ENCODE measurements at places on chromosomes 4 and X.
A peak's percentile ranks its signal among the peaks of the same experiment; 100 is the strongest.

DNA sequence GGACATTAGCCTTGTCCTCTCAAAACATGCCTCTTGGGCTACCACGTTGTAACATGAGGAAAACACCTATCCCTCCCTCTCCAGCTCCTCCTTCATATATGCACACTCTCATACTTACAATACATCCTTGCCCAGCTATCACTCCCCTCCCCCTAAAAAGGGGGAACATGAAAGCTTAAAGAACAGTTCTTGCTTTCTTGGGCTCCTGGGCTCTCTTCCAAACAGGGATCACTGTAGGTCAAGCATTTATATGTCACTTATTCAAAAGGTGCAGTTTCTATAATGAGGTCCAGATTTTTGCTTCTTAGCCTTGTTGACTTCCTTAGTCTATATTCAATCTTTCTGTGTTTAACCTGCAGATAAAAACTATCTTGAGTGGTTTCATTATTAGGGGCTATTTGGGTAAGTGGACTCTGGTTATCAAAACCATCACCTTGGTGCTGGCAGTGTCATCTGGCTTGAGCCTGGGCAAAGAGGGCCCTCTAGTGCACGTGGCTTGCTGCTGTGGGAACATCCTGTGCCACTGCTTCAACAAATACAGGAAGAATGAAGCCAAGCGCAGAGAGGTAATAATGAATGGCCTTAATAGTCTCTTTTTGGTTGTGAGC is 119.4 kb downstream of the AKAP4 start:
- DNase-seq, result no peak

- no peak for DNase-seq
Observed at GRCh38 chrX:150062292-150063137, 124.2 kb upstream of the EOLA2 start.

GRCh38 chrX:3771766-3772165 is 58.3 kb upstream of the PRKX start:
- no peak for DNase-seq

DNA sequence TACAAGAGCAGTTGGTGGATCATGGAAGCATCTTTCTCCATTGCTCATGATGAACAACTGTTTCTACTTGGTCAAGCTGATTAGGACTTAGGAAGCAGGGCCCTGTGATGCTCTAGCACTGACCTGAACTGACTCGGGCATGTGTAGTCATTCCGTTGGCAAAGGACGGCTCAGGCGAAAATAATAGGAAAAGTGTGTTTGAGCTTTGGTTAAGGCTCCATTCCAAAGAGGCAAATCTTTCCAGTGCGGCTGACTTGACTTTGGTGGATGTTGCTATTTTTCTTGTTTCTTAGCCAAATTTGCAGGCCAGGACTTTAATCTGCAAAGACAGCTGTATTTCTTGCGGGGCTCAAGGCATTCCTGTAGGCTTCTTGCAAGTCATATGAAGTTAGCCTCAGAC is 39.5 kb downstream of the ZNF518B start:
- no peak for DNase-seq

- no peak for DNase-seq
Observed at GRCh38 chr4:106270736-106271135, 45.3 kb downstream of the TBCK start.

GRCh38 chrX:111322231-111322855 is 52.1 kb upstream of the CAPN6 start:
- no peak for DNase-seq

DNA sequence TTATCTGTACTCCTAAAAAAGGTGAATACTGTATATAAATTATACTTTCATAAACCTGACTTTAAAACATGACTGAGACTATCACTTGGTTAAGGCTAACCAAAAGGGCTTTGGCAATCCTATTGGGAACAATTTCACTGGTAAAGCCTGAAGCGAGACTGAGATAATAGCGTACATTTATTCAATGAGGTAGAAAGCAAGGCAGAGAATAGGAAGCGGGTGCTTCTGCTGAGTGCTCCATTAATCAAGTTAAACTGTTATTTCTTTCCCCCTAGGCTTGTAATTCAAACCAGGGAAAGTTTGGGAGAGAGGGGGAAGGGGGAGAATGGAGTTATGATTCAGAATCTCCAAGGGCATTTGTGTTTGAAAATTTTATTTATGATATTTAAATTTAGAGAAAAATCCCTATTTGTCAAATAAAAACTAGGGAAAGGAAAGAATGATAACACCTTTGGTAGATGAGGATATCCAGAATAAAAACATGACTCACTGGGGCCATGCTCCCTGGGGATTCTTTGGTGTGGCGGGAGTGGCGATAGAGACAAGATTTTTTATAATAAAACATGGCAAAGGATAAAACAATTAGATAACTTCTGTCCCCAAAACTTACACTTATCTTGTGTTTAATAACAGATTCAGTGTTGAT is 34.6 kb upstream of the SORBS2 start:
- DNase-seq, result no peak

GRCh38 chr4:62816566-62816965 is 1592.7 kb downstream of the TECRL start:
- no peak for DNase-seq

DNA sequence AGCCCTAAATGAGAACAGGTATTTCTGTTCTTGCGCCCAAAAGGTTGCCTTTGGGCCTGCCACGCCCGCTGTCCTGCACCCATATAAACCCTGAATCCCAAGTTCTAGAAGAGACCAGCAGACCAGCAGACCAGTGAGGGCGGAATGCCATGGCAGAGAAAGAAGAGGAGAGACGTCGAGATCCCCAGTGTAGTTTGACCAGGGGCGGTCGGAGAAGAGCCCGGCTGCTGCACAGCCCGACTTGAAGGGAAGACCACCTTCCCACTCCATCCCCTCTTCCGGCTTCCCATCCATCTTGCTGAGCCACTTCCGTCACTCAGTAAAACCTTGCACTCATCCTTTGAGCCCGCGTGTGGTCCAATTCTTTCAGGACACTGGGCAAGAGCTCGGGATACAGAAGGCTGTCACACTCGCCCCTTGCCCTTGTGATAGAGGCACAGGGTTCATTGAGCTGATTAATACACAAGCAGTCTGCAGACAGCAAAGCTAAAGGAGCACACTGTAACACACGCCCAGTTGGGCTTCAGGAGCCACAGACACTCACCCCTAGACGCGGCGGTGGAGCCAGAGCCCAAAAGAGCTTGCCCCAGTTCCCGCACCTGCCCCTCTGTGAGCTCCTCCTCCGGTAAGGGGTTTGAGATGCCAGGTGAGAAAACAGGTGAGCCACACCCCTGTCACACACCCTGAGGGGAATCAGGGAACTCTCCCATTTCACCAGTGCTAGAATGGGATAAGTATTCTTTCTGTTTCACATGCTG is 230.8 kb downstream of the PCDH10 start:
- DNase-seq, result no peak

DNA sequence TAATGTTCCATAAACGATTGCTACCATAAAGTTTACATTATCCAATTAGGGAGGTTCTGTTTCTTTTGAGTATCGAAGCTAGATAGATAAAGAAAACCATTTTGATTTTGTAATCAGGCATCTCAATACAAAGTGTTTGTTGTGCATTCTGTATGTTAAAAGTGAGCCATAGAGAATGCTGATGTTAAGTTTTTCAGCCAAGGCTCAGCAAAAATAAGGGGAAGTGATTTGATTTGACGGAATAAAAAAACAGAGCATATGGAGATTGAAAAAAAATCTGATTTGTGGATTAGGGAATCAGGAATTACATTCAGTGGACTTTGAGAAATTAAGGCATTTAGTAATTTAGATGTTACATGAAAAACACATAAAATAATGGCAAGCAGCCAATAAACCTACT is 314.8 kb downstream of the PPP3CA start:
- DNase-seq, result no peak

DNA sequence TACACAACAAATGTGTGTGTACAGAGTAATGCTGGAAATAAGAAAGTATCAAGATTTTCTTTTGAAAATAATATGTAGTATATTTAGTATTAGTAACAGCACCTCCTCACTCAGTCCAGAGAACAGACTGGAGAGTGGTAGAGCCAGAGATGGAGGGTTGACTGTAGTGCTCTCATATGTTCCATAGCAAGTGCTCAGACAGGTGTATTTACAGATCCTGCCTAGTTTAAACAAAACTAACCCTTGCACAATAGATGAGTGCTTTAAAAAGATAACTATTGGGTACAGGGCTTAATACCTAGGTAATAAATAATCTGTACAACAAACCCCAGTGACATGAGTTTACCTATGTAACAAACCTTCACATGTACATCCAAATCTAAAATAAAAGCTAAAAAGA is 381.0 kb upstream of the EMCN start:
- no peak for DNase-seq

DNA sequence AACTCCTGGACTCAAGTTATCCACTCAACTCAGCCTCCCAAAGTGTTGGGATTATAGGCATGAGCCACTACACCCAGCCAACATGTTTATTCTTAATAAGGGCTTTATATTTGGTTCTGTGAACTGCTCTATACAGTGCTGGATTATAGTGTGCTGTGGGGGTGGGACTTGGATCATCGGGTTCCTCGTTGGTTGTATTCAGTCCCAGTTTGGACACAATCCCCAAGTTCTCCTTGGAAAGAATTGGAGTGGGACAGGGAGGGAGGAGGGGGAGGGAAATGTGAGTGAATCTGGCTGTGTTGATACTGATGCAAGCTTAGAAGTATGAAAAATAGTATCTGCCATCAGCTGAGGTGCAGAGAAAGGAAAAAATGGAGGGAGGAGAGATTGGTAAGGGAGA is 121.3 kb downstream of the KIT start:
- DNase-seq, result no peak

DNA sequence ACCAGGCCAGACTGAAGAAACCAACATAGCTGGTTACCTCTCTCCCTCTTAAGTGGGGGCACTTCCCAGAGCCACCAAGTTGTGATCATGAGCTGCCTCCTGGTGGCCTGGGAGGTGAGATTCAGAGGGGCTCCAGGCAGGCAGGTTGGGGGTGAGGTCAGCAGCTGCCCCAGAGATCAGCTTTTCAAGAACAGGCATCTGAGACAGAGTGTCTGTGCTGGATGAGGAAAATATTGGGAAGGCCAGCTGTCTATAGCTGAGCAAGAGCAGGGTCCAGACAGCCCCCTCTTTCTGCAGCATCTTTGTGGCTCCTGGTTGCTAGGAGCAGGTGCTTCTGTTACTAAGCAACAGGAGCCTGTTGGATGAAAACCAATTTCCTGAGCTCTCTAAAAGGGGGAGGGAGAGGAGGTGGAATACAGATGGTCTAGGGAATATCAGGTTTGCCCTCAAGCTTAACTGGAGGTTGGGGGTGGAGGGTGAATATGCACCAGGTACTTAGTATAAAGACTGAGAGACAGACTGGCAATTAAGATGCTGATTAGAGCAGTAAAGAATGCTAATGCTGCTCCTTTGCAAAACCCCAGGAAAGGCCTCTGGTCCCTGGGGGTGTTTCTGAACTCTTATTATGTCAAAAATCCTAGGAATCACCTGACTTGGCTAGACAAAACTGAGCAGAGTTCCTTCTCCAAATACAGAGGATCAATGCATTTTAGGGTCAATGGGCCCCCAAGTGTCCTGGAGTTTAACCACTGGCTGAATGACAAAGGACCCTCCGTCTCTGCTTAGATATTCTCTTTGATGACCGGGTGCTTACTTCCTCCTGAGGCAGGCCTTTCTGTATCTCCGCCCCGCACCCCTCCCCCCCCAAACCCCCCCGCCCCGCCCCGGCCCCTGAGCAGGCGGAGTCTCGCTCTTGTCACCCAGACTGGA is 21.4 kb downstream of the ZCCHC13 start:
- peak; percentile 52 for DNase-seq

DNA sequence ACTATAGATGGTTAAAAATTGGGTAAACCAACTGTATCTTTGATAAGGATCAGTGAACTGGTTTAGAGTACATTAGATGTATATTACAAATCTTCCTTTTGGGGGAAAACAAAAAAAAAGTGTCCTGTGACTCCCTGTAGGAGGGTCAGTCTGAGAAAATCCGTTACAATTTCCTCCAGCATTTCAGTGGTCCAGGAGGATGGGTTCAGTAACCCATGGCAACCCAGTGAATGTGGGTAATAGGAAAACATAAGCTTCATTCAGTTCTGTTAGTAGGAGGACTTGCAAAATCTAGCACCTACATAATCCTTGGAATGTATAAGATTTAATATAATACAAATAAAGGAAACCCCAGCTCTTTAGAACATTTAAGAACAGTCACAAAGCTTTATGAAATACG is 16.2 kb downstream of the STOX2 start:
- no peak for DNase-seq

- no peak for DNase-seq
Observed at GRCh38 chr4:10747186-10747585, 62.6 kb upstream of the CLNK start.

DNA sequence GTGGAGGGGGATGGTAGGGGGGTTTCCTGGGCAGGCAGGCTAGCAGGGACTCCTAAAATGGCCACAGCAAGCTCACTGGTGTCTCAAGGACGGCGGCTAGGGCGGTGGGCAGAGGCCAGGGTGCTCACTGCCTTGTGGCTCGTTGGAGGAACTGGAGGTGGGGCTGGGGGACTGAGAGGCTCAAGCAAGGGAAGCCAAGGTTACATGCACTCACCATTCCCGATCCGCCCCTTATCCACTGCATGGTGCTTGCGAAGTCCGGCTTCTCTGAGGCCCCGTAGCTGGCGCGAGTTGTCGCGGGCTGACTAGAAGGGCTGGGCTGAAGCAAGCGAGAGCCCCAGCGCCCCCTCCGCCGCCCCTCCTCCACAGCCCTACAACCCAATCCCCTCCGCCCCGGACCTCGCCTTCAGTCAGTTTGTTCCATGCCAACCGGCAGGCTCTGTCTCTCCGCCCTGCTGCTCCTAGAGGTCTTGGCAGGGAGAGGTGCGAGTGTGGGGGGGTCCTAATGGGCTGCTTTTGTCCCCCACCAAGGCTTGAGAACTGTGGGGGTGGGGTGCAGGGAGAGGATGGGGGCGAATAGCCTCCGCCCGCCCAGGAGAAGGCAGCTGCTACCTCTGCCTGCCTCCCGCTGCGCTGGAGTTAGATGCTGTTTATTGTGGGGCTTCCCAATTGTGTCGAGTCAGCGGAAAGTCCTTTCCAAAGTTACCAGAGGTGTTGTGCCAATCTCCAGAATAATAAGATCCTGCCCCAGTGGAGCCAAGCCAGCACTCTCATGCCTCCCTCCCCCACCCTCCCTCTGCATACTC is at the start of gene ARHGEF9:
ARHGEF9 (minus strand) TSS at position 313 of the 806 bp plus-strand sequence; CDS start at position 244, 69 bp downstream.
- DNase-seq, result peak; percentile 37

DNA sequence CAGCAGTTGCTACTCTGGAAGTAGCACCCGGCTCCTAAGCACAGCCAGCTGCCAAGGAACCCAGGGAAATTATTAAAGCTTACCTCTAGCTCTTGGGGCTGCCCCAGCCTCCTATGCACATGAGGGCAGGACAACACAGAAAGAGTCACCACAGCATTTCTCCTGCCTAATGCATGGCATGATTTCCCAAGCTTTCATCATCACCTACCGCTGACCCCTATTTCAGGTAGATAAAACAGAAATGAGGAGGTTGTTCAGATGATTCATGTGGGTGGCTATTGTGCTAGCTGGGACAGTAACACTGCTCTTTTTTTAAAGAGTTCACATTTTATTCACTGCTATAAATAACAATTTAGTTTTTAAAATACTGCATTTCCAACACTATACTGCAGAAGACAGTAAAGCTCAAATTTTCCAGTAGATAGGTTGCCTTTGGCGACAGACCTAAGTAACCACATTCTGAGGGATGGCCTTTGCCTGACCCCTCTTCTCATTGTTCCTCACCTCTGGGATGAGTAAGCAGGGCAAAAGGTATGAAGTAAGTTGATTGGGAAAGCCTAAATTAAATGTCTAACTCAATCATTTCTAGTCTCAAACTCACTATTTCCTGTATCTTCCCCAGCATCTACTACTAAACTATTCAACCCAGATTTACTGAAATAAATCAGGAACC is 16.7 kb downstream of the CASK start:
- DNase-seq, result no peak

GRCh38 chr4:3335982-3336381 is 43.2 kb downstream of the RGS12 start:
- no peak for DNase-seq

All from SK-N-DZ (cell line).